ENCODE measurements at places on chromosomes 16 and 17.
A peak's percentile ranks its signal among the peaks of the same experiment; 100 is the strongest.

GRCh38 chr17:70107441-70107840 lies 32.4 kb downstream of the KCNJ16 start:
- no peak for DNase-seq

DNA sequence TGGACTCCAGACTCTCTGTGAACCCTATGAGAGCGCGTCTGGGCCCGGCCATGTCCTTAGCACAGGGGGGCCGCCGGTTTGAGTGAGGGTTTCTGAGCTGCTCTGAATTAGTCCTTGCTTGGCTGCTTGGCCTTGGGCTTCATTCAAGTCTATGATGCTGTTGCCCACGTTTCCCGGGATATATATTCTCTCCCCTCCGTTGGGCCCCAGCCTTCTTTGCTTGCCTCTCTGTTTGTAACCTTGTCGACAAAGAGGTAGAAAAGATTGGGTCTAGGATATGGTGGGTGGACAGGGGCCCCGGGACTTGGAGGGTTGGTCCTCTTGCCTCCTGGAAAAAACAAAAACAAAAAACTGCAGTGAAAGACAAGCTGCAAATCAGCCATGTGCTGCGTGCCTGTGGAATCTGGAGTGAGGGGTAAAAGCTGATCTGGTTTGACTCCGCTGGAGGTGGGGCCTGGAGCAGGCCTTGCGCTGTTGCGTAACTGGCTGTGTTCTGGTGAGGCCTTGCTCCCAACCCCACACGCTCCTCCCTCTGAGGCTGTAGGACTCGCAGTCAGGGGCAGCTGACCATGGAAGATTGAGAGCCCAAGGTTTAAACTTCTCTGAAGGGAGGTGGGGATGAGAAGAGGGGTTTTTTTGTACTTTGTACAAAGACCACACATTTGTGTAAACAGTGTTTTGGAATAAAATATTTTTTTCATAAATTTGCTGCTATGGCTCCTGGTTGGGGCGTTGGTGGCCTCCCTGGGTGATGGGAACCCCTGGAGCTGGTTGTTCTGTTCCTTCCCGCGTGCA lies 23.1 kb downstream of the STAT5A start:
- no peak for DNase-seq

DNA sequence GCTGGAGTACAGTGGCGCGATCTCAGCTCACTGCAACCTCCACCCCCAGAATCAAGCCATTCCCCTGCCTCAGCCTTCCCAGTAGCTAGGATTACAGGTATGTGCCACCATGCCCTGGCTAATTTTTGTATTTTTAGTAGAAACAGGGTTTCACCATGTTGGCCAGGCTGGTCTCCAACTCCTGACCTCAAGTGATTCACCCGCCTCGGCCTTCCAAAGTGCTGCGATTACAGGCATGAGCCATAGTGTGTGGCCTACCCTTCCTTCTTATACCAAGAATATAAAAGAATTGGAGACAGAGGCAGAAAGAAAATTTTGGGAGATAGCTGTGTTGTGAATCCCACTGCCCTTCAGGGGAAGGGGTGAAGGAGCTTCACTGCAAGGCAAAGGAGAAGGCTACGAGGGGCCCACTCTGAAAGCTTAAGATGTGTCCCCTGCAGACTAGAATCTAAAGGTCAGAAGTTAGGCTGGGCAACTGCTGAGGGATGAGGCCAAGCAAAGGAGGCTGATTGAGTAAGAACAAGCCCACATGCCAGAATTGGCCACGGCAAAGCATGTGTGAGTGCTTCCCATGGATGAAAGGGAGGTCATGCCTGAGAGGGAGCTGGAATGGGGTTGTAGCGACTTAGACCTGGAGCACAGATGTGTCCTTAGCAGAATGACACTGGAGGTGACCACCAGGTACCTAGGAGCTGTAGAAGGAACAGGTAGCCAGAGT lies 8.4 kb upstream of the CRYBA1 start:
- DNase-seq: no peak

- DNase-seq: no peak
Measured at GRCh38 chr17:43151880-43152456, 19.0 kb upstream of the NBR1 start.

- no peak for DNase-seq
Measured at GRCh38 chr17:4354862-4355514, 11.5 kb downstream of the UBE2G1 start.

GRCh38 chr17:81734405-81735263 lies 22.6 kb downstream of the SLC25A10 start:
- DNase-seq: no peak

- DNase-seq: no peak
Measured at GRCh38 chr16:8861563-8862308, 7.1 kb downstream of the CARHSP1 start.

- DNase-seq: no peak
Measured at GRCh38 chr16:84683691-84684591, 15.9 kb upstream of the USP10 start.

DNA sequence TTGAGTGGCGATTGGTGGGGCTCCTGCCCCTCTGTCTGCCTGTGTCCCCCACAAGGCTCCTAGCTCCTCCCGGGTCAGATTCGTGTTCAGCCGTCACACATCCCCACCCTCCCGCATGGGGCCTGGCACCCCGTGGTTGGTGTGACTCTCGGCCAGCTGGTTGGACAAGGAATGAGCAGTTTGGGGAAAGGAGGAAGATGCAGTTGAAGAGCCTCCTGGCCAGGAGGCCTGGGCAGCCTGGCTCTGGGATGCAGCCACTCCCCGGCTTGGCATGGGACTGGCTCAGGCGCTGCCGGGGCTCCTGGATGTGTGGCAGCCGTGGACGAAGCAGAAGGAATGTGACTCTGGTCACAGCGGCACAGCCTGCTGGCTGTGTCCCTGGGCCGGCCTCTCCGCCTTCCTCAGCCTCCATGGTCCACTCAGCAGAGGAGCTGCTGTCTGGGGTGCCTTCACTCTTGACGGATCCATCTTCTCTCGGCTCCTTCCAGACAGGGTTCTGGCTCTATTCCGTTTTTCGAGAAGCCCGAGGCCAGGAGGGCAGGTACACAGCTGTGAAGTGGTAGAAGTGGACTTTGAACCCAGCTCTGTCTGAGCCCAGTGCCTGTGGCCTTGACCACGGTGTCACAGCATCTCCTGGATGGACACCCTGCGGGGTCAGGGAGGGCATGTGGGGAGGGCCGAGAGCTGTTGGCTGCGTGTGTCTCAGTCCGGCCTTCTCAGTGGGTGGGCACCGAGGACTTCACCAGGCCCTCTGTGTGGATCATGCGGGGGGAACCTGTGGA lies 2.1 kb downstream of the TRAF7 start:
- no peak for DNase-seq

- no peak for DNase-seq
Measured at GRCh38 chr17:44768505-44769142, 9.8 kb downstream of the ADAM11 start.

GRCh38 chr16:31215287-31216162 lies 1.4 kb downstream of the PYDC1 start:
- no peak for DNase-seq

- DNase-seq: peak; percentile 61
Measured at GRCh38 chr16:11405331-11406176, 60.3 kb downstream of the RMI2 start.

GRCh38 chr17:61897548-61898180 lies 30.1 kb downstream of the INTS2 start:
- no peak for DNase-seq

- no peak for DNase-seq
Measured at GRCh38 chr17:82843904-82844680, 4.3 kb upstream of the ZNF750 start.

DNA sequence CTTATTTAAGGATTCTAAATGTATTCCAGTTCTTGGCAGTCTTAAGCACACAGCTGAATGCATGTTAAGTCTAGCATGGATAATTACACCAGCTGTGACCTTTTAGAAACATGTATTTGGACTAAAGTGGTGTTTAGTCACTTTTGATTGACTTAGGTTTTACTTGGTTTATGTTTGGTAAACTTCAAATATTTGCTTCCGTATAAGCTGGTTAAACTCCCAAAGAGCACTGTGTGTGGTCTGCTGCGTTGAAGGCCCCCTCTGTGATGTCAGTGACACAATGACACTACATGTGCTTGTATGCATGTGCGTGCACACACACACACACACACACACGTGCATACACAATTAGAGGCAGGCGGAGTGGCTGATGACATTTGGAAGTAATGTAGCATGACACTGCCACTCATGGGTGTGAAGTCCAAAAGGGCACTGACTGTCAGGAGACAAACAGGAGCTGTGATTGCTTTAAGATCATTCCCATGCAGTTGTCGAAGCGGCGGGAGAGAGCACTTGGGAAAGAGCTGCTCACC lies 156.1 kb upstream of the CDH13 start:
- DNase-seq: no peak

DNA sequence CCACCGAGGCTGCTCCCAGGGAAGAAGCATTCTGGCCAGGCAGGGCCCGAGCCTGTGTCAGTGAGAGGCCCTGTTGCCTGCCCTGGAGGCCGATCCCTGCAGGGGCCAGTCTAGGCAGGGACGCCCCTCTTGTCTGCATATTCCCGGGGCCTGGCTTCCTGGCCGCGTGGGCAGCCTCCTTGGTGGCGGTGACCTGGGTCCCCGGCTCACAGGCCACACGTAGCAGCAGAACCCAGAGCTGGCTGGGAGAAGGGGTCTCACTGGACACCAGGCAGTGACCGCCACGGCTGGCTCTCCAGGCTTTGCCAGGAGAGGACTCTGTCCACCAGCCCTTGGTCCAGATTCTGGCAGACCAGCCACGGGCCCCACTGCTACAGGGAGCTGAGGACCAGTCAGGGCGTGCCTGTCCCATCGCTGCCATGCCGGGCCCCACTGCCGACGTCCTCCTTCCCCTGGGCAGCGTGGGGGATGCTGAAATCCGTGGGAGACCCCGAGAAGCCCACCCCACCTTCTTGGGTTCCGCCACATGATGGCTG lies 3.7 kb upstream of the CACNA1H start:
- no peak for DNase-seq

- no peak for DNase-seq
Measured at GRCh38 chr17:45371414-45372324, 54.8 kb upstream of the MAP3K14 start.

DNA sequence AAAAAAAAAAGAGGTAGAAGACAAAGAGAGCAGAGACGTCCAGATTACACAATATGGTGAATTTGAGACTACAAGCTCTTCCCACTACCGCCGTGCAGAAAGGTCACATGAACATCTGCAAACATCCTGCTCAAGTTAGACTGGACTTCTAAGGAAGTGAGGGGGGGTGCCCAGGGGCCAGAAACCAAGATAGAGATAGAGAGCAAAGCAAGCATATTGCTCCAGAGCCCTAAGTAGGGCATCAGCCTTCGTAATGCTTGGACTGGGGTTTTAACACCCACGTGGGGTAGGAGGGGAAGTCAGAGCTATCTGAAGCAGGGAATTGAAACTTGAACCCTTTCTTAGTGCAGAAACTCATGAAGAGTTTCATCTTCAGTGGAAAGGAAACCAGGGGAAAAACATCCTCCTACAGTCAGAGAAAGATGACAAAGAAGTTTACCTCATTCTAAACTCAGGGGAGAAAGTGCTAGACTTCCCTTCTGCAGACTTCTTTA lies 8.7 kb downstream of the CLEC19A start:
- peak; percentile 84 for DNase-seq

Measured in MM.1S (cell line).